ENCODE measurements at places on chromosomes 5 and 9.

GRCh38 chr5:177185993-177186392 is 52.4 kb downstream of the NSD1 start:
- DNase-seq = no peak

GRCh38 chr5:111854186-111854585 is 97.2 kb upstream of the NREP start:
- DNase-seq = no peak

DNA sequence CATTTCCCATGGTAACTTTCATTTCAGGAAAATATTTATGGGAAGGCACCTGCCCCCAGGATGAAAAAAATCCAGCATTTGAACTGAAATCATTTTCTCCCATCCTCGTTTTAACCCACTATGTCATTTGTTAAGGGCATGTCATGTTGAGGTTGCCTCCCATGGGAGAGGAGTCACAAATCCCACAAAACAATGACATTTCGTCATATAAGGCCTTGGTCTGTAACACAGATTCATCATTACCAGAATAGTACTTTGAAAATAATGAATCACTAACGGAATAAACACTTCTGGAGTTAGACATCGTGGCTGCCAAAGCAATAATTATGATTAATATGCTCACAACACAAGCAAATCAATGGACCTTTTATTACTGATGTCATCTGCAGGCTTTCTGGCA is 274.1 kb downstream of the NDUFS4 start:
- no peak for DNase-seq

- DNase-seq = no peak
Observed at GRCh38 chr5:4418084-4418483, 722.0 kb upstream of the ADAMTS16 start.

DNA sequence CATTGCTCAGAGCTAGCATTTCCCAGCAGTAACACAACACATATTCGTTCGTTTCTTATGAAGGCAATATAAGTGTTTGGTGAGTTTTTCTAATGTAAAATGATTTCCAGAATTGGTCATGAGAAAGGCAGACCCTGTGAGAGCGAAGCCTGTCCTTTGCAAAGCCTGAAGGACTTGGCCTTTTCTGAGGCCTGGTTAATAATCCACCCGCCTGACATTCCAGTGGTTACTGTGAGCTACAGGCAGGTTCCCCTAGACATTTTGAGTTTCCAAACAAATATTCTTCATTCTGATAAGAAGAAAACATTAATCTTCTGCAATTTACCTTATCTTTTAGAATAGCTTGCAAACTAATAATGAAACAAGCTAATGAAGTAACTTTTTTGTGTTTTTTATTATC is 38.0 kb downstream of the ADAMTS16 start:
- DNase-seq = no peak

DNA sequence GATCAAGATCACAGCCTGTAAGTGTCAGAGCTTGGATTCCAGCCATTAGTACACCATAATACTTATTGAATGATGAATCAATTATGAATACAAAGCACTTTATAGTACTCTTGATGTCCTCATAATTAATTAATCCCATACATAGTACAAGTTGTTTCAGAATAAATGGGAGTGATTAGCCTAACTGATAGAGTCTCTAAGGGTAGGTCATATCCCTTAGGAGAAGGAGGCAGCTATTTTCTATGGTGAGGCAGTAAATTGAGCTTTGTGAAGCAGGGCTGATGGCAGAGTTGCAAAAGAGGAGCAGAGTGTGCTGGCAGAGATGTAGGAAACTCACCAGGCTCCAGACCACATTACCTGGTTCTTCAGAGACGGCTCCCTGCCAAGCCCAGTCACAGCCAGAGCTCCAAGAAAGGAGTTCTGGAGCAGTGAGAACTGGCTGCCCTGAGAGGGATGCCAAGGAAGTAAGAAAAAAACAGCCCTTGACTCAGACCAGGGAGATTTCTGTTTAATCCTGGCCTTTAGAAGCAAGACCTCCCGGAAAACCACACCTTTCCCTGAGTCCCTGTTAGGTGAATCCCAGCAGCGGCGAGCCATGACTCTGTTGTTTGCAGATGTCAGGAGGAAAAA is 112.9 kb downstream of the SH3TC2 start:
- no peak for DNase-seq

DNA sequence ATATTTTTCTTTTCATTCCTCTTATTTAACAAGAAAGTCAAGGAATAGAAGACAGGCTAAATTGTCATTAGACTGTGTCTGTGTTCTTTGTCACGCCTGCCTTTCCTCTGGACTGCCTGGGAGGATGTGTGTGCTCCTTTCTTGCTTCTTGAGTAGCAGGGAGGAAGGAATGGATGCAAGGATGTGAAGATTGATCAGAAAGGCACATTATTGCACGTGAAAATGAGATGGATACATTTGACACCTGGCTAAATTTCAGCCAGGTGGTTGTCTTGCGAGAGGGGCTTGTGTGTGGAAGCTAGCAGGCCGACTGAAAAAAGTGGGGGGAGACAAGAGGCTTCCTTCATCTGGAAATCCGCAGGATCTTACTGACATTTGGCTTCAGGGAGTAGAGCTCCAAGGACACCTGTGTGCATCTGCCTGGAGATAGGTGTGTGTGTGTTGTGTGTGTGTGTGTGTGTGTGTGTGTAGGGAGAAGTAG is 200.1 kb downstream of the MEF2C start:
- DNase-seq = no peak

GRCh38 chr5:34583167-34583566 is 73.0 kb upstream of the RAI14 start:
- no peak for DNase-seq

DNA sequence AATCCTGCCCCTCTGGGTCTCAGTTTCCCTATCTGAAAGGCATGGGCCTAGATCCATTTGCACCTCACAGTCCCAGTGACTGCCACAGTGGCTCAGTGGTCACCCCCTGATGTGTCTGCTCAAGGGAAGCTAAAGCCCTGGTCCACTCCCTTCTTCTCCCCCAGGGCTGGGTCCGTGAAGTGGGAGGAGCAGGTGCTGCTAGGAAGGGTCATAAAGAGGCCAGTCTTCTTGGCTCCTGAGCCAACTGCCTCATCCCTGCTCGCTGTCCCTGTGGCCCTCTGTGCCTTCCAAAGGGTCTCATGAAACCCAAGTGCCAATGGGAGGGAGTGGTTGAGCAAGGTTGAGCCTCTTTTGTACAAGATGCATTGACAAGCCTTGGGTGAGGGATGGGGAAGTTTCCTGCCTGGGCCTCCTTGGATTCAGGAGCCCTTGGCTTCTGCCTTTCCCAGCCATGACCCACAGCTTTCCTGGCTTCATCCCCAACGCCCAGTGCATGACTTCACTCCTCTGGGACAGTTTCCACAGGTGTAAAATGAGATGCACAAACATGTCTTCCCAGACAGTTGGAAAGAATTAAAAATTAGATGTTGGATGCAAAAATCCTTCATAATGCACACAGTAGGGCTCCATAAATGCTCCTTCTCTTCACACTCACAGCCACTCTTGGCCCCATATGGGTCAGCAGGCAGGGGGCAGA is 1.6 kb upstream of the SLC6A7 start:
- DNase-seq = no peak

DNA sequence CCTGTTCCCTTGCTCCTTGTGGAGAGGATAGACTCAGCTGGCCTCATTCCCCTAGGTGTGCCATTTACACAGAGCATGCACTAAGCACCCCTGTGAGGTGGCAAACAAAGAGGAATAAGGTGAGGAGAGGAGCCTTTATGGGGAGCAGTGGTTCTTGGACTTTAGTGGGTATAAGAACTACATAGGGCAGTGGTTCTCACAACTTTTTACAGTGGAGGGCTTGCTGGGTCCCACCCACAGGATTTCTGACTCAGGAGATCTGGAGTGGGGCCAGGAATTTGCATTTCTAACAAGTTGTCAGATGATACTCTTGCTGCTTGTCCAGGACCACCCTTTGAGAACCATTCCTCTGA is 42.0 kb downstream of the CSF1R start:
- DNase-seq = no peak

GRCh38 chr5:26666371-26666770 is 372.0 kb downstream of the CDH9 start:
- DNase-seq = no peak

- no peak for DNase-seq
Observed at GRCh38 chr5:77957516-77957915, 181.4 kb upstream of the TBCA start.
